ENCODE measurements at places on chromosomes 12 and 14.

DNA sequence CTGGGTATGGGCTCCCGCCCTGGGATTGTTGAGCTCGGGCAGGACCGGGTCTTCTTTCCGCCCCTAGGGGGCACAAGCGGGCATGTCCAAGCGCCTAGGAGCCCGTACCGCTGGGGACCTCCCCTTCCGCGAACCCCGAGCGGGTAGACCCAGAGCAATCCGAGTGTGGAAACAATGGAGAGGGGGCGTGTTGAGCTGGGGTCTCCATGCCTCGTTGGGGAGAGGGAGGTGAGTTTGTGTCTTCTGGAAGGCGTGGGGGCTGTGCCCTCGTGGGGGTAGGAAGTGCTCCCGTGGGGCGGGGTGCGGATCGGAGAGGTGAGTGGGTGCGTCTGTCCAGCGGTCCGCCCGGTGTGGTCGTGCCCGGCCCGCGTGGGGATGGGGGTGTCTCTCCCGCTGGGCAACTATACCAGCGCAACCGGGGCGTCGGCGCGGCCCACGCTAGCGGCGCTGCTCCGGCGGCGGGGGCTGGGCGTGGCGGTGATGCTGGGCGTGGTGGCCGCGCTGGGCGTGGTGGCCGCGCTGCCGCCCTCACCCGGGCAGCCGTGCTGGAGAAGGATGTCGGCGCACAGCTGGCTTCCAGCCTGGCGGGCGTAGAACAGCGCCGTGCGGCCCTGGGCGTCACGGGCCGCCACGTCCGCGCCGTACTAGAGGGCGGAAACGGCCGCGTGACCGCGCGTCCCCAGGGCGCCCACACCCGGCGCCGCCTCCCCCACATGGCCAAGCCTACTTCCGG lies 12.2 kb downstream of the AGAP2 start:
- no peak for DNase-seq

GRCh38 chr12:49545815-49546214 lies 7.0 kb downstream of the KCNH3 start:
- DNase-seq = no peak

GRCh38 chr12:9858135-9858534 lies 11.0 kb downstream of the CLEC2B start:
- no peak for DNase-seq

DNA sequence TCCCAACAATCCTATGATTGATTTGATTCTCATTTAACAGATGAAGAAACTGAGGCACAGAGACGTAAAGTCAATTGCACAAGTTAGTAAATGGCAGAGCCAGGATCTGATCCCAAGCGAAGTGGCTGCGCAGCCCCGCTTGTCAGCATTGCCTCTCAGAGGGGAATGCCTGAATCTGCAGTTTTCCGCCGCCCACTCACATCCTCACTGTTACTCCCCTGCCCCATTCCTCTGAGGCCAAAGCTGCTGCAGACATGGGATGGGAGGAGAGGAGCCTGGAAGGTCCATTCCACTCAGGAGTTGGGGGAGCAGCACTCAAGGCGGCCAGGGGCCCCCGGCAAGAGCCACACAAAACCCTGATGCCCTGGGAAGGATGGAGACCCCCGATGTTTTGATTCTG lies 1.0 kb downstream of the NRIP2 start:
- no peak for DNase-seq

- DNase-seq = no peak
Measured at GRCh38 chr12:30845676-30846075, 80.9 kb upstream of the TSPAN11 start.

DNA sequence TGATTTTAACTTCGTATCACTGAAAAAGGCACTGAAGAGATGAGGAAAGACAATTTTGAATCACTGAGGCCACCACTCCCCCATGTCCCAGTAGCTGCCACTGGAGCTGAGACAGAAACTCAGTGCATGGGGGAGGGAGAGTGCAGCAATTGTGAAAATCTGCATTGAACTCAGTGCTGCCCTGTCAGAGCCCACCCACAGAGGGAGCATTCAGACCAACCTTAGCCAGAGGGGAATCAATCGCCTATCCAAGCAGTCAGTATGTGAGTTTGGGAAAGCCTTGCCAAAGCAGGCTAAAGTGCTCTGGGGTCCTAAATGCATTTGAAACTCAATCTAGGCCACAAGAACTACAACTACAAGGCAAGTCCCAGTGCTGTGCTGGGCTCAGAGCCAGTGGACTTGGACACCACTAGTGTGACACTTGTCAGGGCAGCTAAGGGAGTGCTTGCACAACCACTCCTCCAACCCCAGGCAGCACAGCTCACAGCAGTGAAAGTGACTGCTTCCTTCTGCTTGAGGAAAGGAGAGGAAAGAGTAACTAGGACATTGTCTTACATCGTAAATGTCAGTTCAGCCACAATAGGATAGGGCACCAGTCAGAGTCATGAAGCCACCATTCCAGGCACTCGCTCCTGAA lies 13.3 kb downstream of the RNASE3 start:
- no peak for DNase-seq

GRCh38 chr12:57474862-57475261 lies 4.8 kb downstream of the ARHGAP9 start:
- DNase-seq = no peak

GRCh38 chr14:28242895-28243294 lies 523.7 kb upstream of the FOXG1 start:
- no peak for DNase-seq

- DNase-seq = no peak
Measured at GRCh38 chr14:29458547-29458946, 469.1 kb downstream of the PRKD1 start.

DNA sequence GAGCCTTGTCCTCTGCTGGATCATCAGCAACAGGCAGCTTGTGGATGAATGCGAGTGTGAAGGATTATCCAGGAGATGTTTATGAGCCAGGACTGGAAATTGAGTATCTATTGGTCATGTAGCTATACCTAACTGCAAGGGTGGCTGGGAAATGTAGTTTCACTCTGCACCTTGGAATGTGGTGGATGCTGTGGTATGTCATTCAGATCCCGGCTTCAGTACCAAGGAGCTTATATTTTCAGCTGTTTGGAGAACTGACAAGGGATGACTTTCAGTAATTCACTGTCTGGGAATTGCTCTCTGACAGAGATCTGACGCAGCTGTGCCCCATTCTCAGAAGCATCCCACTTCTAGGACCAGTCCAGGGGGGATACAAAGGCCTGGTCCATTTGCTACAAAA lies 792.3 kb upstream of the NOVA1 start:
- no peak for DNase-seq

- DNase-seq = no peak
Measured at GRCh38 chr14:94680862-94681288, 68.7 kb downstream of the SERPINA3 start.

Measured in NAMALWA (cell line).